ENCODE measurements at places on chromosomes 12 and 14.

DNA sequence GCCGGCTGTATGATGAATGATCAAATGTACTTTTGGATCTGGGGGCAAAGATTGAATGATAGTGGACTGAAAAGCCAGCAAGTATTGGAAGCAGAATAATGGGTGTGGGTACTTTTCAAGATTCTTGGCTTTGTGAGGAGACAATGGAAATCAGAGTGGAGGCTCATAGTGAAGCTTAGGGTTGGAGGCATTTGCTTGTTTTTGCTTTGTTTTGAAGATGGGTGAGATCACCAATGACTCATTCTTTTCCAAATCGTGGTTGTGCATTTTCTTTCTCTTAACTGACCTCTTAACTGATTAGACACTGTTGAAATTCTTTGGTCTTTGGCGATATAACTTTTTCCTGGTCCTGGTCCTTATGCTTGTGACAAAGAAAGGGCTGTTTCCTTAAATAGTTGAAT lies 54.4 kb downstream of the PELI2 start:
- peak; percentile 75 for DNase-seq

GRCh38 chr14:63182968-63183367 lies 21.3 kb upstream of the RHOJ start:
- no peak for DNase-seq

DNA sequence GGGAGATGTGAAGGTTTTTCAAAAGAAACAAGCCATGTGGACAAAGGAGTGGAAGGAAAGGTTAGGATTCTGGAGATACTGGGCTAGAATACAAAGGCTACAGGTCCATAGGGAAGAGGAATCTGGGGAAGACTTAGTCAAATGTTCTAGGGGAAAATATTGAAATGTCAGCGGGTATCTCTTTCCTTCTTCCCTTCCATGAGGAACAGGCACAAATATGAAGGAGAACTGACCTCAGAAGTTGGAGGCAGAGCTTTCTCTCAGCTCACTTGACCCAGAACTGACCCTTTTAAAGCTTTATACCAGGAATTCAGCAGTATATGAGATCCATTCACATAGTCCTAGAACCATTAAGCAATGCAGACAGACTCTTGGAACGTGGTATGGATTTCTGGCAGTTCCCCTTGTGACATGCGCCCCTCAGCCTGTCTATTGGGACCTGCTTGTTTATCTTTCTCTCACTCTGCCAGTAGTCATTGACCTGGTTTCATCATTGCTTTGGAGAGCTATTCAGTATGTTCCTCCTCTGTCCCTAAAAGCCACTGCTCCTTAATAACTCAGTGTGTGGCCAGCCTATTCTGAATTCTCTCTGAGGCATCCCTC lies 43.0 kb upstream of the GSG1 start:
- no peak for DNase-seq

DNA sequence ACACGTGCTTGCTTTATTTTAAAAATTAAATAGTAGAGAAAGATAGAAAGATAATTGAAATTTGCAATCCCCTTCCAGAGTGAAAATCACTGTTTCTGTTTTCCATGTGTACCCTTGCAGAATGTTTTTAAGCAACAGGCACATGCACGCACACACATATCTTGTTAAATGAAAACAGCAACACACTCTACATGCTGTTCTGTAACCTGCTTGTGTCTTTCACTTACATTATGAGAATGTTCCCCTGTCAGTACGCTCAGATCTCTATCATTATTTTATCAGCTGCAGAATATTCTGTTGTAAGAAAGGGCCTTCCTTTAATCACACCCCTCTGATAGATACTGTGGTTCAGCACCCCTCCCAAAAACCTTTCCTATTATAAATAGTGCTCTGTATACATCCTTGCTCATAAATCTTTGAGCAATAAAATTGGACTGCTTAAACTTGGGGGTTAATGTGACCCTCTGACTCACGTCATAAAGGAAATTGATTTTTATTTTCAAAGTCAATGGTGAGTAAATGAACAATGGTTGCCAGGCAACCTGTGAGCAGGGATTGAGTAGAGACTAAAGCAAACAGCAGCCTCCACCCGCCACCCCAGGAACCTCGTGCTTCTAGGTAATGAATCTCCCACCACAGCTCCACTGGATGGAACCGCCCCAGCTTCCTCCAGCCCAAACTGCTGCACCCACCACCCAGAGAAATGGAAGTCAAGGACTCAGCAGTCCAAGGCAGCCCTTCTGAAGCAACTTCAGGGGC lies 31.9 kb upstream of the CHGA start:
- no peak for DNase-seq

DNA sequence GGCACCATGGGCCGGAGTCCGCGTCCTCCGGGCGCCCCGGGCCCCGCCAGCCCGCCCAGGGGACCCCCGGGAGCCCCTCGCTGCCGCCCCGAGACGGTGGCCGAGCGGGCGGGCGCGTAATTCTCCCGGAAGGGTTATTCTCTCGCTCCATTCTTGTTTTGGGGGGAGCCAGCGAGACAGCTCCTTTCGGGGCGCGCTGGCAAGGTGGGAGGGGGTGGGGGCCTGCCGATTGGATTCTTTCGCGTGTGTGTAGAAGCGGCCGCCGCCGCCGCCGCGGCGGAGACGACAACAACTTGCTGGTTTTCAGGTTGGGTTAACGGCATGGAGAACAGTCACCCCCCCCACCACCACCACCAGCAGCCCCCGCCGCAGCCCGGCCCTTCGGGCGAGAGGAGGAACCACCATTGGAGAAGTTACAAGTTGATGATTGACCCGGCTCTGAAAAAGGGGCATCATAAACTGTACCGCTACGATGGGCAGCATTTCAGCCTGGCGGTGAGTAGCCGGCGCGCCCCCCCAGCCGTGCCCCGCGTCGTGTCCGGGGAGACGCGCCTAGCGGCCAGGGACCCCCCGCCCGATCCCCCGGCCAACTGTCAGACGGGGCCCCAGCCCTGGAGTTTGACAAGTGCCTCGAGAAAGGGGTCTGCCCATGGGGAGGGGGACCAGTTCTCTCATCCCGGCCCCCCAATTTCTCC lies 755 bp downstream of the SETD1B start:
- no peak for DNase-seq

GRCh38 chr12:93223440-93224426 lies 154.0 kb upstream of the NUDT4 start:
- no peak for DNase-seq

- DNase-seq, result peak; percentile 59
These were observed 36.9 kb downstream of the PSEN1 start for GRCh38 chr14:73173092-73173735.

DNA sequence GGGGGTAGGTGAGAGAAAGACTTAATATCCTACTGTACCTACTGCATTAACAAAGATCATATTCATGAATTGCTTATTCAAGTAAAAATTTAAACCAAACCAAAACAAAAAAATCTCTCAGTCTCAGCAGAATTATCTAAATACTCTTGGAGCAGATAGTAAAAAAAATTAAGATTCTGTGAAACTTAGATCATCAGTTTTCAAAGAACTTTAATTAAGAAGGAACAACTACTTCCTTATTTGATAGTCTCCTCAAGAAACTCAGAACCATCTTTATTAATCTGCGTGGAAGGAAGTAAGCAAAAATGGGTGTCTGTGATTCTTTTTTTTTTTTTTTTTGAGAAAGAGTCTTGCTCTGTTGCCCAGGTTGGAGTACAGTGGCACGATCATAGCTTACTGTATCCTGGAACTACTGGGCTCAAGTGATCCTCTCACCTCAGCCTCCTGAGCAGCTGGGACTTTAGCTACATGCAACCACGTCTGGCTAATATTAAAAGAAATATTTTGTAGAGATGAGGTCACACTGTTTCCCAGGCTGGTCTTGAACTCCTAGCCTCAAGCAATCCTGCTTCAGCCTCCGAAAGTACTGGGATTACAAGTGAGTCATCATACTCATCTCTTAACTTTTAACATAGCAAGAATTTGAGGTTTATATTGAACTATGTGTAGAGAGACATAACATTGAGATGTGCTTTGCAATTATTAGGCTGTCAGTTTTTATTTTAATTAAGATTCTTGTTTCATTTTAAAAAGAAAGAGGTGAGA lies 37.4 kb downstream of the GAS2L3 start:
- DNase-seq, result peak; percentile 13

- DNase-seq, result no peak
These were observed at the start of gene NCOR2 for GRCh38 chr12:124566997-124567672. TSS of gene NCOR2 (minus strand) at chr12:124567612. CDS start at chr12:124495251, 72,361 bp downstream.

GRCh38 chr14:105128059-105128458 lies 40.5 kb downstream of the JAG2 start:
- no peak for DNase-seq

- DNase-seq, result no peak
These were observed 352.7 kb downstream of the TMTC2 start for GRCh38 chr12:83039413-83039812.

DNA sequence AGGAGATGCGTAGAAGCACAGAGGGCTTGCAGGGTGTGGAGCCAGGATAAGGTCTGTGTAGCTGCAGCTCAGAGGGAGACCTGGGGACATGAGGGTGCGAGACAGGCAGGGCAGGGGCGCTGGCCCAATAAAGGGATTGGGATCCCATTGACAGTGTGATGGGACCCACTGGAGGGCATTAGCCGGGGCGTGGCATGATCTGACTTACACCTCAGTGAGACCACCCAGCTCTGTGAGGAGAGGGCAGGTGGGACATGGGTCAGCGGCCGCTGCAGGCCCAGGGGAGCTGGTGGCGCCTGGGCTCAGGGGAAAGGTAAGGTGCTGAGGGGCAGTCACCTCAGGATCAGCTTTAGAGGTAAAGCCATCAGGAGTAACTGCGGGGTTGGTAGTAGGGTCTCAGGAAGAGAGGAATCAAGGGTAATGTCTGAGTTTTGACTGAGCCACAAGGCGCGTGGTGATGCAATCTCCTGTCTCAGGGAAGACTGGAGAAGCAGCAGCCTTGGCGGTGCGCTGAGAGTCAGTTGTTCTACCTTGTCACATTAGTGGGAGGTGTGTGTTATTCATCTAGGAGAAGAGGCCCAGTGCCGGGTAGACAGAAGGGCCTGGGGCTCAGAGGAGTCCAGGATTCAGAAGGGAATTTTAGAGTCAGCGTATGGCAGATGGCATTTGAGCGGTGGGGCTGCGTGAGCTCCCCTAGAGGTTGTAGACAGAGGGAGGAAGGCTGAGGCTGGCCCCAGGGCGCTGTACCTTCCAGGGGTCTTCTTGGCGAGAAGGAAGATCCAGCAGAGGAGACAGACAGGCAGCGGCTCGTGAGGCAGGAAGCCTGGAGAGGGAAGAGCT lies 30.8 kb upstream of the BDKRB2 start:
- no peak for DNase-seq

DNA sequence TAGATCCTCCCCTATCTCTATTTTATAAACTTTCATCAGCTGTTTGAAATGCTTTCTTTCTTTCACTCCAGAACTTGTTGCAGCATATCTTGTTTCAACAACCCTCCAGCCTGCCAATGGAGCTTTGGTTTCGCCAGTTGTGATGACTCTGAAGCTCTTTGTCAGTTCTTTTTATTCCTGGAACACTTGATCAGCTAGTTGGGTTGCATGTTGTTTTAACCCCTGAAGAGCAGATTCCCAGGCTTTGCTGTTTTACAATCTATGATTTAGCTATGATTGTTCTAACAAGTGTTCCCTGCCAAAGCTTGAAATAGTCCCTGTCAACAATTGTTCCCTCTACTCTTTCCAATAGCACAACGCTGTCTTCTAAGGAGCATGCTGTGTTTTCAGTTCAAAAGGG lies 50.6 kb upstream of the FUT8 start:
- DNase-seq, result peak; percentile 37

- DNase-seq, result no peak
These were observed 51.8 kb downstream of the PPP2R5C start for GRCh38 chr14:101813171-101813759.

DNA sequence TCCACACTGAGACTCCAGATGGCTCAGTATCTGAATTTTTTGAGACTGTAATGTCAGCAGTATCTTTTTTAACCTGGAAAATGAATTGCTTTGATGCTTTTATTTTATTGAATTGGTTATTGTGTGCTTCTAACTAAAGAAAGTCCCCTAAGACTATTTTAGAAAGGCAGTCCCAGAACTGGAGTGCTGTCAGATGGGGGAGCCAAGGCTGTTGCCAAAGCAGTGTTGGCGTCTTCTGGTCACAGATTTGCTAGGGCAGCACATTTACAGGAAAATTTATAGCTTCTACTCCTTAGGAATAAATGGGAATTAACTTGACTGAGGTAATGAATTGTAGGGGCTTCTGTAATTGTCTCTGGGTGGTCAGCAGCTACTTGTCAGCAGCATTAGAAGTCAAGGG lies 157.1 kb upstream of the ARHGAP5 start:
- no peak for DNase-seq

DNA sequence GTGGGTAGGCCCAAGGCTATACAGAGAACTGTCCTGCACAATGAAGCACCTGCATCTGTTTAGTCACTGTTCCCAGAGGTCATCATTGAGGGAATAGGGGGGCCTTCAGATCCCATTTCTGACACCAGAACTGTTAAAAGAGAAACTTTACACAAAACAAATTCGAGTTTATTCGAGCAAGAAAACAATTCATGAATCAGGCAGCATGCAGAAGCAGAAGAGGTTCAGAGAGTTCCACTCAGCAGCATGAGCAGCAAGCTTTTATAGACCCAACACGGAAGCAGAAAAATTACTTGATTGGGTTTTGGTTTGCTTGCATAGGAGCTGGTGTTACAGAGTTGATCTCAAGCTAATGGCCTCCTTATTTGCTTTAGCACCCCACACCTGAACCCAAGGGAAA lies 1.7 kb upstream of the SFSWAP start:
- DNase-seq, result no peak

DNA sequence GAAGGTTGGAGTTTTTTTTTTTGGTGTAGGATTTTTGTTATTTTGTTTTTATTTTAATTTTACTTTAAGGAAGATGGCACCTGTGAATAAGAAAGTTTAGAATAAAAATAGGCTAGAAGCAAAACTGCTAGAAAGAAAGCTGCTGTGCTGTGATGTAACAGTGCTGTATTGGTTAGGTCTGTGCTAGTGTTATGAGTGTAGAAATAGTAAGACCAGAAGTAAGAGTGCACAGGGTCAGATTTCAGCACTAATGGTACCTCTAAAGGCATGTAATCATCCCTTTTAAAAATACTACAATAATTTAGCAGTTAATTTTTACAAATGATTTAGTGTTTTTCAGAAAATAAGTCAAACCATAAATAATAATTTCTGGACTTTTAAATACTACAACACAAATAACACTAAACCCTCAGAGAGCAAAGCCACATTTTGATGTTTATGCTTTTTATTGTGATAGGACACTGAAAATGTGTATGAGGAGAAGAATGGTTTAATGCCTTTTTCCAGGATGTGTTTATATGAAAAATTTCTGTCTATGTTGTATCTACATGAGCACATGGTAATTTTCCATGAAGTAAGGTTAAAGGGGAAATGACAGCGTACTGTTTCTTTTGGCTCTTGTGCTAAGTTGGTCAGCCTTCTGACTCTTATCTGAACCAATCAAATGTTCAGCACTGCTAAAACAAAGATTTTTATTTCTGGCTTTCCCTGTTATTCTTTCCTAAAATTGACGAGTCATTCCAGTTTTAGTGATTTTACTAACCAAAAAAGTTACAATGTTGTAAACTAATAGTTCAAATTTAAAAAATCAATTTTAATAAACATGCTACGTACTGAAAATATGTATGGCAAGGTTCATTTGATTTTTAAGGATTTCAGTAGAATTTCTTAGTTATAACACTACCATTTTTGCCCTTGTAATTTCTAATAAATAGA lies 96.1 kb downstream of the PPHLN1 start:
- DNase-seq, result peak; percentile 63
